Posterior cingulate gyrus (tissue), 11 donors: ENCODE measurements at places on chromosomes 12 and 14.

DNA sequence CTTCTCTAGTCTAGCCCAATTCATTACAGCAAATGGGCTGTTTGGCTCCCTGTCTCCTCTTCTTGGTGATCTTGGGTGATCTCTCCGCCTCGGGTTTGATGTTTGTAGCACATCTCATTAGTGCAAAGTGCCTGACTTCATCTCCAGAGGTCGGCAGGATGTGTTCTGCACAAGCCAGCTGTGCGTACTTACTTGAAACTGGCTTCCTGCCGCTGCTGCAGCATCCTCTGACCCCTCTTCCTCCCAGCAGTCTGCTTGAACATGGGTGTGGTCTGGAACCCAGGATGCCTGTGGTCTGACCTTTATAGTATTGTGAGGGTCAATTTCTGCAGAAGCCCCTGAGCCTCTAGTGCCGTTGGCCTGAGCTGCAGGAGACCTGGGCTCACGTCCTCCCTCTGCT lies 99.2 kb downstream of the BEGAIN start:
- no peak for DNase-seq

DNA sequence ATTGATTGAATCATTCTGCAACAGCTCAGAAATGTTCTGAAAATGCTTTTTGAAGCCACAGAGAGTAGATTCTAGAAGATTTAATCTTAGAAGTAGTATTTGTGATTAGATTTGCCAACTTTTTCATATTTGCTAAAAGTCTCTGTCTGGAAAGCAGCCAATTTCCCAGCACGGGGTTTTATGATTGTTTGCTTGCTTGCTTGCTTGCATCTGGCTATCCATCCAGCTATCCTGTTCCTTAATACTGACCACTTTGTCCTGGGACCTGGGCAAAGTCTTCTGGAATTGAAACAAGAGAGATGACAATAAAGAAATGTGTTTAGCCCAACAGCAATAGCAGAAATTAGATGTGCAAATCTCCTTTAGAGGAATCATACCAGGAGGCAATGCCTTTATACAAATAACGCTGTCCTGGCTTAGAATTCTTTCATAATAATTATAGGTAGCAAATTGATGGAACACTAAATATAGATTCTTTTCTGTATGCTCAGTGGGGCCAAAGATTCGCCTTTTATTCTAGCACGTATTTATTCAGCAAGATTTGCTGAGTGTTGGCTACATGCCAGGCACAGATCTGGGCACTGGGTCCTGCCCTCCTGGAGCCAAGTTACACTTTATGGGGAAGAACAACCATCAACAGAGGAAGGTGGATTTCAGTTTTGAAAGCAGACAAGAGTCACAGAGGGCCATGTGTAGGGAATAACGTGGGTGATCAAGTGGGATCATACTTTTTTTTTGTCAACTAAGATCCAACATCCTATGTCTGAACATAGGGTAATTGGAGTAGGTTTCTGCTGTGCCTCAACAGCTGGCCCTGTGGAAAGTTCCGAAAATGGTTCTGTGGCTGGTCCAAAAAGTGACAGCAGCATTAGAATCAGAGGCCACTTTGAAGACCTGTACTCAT lies 25.3 kb downstream of the MYBPC1 start:
- DNase-seq, result no peak

DNA sequence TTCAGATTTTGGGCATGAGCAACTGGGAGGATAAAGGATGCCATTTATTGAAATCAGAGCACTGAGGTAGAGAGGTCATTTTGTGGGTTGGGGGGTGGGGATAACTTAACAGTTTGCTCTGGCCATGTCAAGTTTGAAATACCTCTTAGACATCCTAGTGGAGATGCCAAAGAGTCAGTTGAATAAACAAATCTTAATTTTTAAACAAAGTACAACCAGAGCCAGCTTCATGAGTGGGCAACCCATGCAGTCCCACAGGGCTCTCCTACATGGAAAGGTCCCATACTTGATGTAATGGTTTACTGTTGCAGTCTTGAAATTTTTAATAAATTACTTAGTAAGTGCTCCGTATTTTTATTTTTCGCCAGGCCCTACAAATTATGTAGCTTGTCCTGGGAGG lies 81.2 kb downstream of the ANO4 start:
- DNase-seq, result no peak

- DNase-seq, result no peak
Observed at GRCh38 chr12:1977588-1977987, 26.7 kb downstream of the DCP1B start.

GRCh38 chr12:120959111-120959878 lies 19.0 kb upstream of the HNF1A start:
- no peak for DNase-seq

DNA sequence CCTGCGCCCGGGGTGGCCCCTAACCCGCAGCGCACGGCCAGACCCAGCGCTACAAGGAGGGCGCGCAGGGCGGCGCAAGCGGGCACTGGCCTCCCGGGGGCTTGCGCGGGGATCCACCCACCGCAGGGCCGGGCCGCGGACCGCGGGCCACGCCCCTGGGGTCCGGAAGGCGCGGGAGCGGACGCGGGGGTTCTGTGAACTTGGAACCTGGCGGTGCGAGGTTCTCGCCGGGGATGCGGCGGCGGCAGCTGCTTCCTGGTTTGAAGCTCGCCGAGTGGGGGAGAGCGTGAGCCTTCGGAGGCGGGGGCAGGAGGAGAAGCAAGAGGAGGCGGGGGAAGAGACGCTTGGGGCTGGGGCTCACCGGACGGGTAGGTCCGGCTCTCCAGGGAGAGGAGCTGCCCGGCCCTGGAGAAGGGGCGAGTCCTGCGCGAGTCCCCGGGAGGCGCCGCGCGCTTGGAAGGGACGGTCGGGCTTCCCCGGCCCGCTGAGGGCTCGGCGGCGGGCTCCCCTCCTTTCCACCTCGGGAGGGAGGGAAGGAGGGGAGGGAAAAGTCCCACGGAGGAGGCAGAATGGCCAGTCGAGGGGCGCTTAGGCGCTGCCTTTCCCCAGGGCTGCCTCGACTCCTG lies at the start of gene PRKCH:
Gene PRKCH, plus strand, starts transcription at position 195 of the 626 bp plus-strand sequence. CDS start 523 bp downstream, outside the sequence.
- peak; percentile 72 for DNase-seq

DNA sequence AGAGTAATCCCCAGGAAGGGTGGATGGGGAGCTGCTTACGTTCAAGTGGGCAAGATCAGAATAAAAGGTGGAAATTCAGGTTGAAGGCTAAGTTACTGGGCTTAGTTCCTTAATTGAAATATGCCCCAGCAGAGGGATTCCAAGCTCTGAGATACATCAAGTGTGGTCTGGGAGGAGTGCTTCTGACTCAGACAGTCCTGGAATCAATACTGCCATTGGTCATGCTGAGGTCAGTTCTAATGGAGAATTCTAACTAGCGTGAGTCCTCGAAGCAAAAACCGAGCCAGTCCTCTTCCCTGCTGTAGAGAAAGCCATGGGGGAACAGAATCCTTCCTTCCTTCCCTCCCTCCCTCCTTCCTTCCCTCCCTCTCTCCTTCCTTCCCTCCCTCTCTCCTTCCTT lies 39.9 kb downstream of the NOS1 start:
- DNase-seq, result no peak

GRCh38 chr12:91496337-91496736 lies 313.7 kb upstream of the DCN start:
- no peak for DNase-seq

GRCh38 chr12:32801269-32801980 lies 45.7 kb upstream of the YARS2 start:
- DNase-seq, result no peak

GRCh38 chr12:87985069-87985675 lies 44.0 kb downstream of the C12orf50 start:
- no peak for DNase-seq

DNA sequence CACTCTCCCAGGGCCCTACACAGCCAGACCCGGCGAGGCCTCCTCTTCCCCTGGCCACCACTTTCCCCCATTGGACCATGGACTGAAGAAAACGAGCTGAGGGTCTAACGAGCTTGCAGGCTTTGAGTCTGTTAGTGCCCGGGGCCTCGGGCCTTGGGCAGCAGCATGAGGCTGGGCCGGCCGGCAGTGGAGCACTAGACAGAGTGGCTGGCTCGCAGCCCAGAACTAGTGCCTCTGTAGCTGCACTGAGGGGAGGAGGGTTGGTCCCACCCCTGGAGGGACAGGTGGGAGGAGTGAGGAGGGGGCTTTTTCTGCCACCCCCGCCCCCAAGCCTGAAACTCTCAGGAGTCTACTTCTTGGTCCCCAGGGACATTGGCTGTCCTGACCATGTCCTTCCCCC lies 38.7 kb downstream of the SLC6A12 start:
- no peak for DNase-seq

GRCh38 chr12:16198884-16199283 lies 78.6 kb downstream of the SLC15A5 start:
- DNase-seq, result no peak

- no peak for DNase-seq
Observed at GRCh38 chr12:48029491-48030172, 25.4 kb upstream of the COL2A1 start.

- peak; percentile 86 for DNase-seq
Observed at GRCh38 chr12:52037248-52037861, 13.9 kb upstream of the NR4A1 start.

DNA sequence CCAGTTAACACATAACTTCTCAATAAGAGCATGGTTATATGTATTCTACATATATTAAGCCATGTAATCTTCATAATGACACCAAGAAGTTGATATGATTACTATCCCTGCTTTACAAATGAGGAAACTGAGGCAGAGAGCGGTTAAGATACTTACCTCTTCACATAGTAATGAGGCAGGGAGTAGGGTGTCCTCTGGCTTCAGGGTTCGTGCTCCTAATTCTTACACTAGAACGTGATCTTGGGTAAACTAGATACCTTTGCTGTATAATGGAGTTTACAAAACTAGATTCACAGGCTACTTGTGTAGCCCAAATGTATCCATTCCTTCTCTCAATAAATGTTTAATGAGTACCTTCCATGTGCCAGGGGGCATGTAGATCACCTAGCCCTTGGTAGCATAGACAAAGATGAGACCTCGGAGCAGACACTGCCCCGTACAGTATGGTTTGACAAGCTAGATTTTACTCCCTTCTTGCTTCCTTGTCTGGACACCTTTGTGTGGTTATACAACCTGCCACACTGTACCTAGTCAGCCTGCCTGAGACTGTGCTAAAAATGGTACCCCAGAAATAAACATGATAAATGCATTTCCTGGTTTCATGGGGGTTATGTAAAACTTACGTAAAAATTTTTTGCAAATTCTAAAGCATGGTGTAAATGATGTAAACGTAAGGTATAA lies 991.8 kb downstream of the VRK1 start:
- DNase-seq, result no peak

DNA sequence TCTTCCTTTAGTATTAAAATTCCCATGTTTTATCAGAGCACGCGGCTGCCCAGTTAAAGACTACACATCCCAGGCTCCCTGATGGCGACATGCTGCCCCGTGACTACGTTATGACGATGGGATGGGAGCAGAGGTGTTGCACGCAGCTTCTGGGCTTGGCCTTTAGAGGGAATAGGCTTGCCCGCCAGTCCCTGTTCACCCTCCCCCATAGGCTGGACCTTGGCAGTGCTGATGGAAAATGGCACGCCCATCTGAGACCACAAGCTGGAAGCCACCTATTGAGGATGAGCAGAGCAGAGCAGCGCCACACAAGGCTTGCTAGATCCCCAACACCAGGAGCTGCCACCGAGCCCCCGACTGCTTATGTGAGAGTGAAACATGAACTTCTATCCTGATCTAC lies 24.7 kb downstream of the TTC7B start:
- no peak for DNase-seq

GRCh38 chr14:102988054-102988453 lies 65.6 kb downstream of the AMN start:
- DNase-seq, result no peak

DNA sequence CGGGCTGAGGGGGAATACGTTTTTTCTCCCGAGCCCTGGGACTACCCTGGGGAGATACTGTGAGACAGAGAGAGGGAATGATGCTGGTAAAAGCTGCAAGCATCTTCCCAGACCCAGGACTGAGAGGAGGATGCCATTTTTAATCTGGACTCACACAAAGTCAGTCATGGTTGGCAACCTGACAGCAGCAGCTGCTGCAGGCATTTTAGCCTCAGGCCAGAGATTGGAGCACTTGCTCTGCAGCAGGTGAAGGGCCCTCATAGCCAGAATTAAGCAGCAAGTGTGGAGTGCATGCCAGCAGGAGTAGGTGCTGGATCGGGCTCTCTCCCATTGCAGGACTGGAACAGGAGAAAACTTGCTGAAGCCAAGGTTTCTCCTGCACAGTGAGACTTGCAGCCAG lies 361.1 kb upstream of the CLEC14A start:
- DNase-seq, result peak; percentile 49

- no peak for DNase-seq
Observed at GRCh38 chr12:106867651-106868050, 88.1 kb upstream of the TMEM263 start.

- DNase-seq, result no peak
Observed at GRCh38 chr14:81449114-81449513, 49.0 kb upstream of the STON2 start.

DNA sequence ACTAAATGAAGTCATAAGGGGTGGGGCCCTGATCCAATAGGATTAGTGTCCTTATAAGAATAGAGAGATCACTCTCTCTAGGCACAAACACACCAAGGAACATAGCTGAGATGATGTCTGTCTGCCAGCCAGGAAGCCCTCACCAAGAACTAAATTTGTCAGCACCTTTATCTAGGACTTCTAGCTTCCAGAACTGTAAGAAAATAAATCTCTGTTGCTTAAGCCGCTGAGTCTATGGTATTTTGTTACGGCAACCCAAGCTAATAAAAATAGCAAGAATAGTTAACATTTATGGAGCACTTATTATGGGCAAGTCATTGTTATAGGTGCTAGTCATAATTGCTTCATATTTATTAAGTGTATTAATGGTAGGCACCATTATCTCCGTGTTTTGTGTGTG lies 249.6 kb downstream of the MSRB3 start:
- no peak for DNase-seq

- no peak for DNase-seq
Observed at GRCh38 chr12:91781114-91781513, 364.5 kb downstream of the BTG1 start.

DNA sequence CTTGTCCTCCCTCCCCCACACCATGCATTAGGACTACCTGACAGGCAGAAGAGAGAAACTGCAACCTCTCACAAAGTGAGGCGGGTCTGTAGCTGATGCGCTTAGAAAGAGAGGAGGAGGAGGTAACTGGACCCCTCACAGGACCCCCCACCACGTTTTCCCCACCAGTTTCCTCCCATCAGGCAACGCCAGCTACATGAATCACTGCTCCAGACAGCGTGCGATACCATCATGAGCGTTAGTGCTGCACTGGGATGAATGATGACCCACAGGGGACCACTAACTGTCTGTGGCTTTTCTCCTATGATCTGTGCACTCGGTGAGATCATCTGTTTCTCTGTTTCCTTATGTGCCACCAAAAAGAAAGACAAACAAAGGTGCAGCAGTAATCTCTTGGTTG lies 77.7 kb downstream of the KCNK10 start:
- no peak for DNase-seq

GRCh38 chr12:76332606-76333005 lies 15.6 kb downstream of the BBS10 start:
- DNase-seq, result no peak
